Muscle of arm (tissue), 14 donors: ENCODE measurements at places on chromosomes 11 and 22. TPM values are rescaled to one million over a fixed set of nuclear protein-coding genes. Genes with fewer than 3 reads are reported as not detected.

The MOGAT2 gene
- polyA plus RNA-seq = not detected

The IL10RA gene
- polyA plus RNA-seq = 3.9 TPM

The MFRP gene
- polyA plus RNA-seq = not detected

The CEP57 gene
- polyA plus RNA-seq = 54.0 TPM

The MFNG gene
- 4.5 TPM for polyA plus RNA-seq

The SPDYC gene
- polyA plus RNA-seq = not detected

The INS gene
- not detected for polyA plus RNA-seq

The PANX3 gene
- 0.18 TPM for polyA plus RNA-seq

DNA sequence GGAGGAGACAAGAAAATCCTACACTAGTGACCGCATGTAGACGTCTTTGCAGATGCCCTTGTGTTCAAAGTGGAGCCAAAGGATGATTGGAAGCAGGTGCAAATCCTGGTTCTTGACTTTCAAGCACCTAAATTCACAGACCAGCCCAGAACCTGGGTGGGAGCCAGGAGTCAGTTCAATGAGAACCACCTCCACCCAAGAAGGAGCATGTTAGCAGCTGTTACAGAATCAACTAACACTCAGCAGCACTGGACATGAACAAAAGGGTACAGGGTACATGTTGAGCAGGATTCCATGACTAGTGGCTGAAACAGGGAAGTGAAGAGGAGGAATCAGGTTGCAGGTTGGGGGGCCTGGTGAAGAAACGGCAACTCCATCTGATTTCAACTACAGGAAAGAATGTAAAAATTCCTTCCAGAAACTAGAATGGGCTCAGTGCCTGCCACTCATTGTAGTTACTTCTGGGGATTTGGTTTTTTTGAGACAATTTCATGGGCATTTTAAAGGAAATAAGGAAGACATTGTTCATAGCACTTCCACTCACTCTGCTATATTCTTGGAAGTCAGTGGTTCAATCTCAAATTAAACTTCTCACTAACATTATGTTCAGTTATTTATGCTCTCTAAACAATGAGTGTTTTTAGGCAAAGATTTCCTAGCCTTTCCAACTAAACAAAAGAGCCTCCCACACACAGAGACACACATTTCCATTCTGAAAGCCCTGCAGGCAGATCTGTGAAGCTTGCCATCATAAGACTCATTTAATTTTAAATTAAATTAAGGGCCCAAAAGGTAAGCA is 173.3 kb downstream of the CADM1 start:
- DNase-seq = no peak

- no peak for DNase-seq
These were observed 56.7 kb upstream of the CHST1 start for GRCh38 chr11:45722144-45722543.

- DNase-seq = no peak
These were observed 238.4 kb downstream of the BRD1 start for GRCh38 chr22:49589301-49589700.

DNA sequence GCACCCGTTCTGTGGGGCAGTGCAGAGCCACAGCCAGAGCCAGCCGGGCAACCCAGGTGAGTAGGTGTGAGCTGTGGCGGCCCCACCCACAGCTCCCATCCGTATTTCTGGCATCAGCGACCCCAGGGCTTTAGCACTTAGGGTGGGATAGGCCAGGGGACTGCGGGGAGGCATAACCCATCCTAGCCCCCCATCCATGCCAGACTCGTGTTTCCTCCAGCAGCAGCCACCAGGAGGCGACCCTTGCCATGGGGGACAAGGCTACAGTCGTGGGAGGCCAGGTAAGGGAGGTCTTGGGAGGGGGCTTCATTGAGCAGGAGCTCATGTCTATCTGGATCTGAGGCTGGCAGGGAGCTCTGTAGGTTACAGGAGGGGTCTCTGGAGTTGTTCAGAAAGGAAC is 873 bp downstream of the OTOG start:
- no peak for DNase-seq

DNA sequence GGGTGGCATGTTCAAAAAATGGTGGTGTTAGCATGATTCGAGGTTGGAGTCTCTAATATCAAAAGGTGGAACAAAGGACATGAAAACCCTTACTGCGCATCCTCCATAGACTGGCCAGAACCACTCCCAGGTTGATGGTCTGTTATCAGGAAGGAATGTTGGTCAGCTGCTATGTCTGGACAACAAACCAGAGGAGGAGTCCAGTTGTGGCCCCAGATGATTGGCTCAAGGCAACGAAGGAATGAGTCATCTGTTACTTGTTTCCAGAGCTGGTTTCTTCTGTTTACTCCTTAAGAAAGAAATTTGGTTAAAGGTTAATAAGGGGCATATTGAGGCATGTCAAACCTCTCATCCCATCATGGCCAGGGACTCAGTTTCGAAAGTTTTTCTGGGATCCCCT is 56.8 kb upstream of the GRIA4 start:
- DNase-seq = no peak

DNA sequence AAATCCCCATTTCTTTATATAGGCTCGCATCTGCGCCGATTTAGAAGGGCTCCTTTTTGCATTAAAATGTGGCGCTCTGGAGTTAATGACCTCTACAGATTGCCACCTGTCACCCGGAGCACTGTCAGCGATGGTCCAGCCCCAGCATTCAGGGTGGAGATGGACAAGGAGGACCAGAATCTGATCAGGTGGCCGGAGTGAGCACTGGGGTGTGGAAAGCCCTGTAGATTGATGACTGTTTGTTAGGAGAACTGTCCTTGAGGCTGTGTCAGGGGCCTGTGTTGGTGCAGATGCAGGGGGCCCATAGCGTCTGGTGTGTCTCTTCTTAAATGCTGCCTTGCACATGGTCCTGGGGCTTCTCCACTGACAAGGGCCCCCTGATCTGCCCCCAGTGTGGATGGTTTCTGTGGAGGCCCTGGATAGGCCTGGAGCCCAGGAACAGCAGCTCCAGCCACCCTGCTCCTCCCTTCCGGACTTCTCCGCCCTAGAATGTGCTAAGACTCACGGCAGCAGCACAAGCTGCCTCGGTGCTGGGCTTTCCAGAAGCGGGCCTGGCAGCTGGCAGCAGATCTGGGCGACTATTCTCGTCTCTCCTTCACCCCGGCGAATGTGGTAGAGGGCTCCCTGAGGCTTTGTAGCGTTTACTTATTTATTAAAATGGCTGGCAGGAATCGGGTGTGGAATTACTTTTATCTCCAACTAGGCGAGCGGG is 1333.3 kb downstream of the BRD1 start:
- DNase-seq = no peak

- no peak for DNase-seq
These were observed 57.6 kb downstream of the KREMEN1 start for GRCh38 chr22:29130476-29130875.

DNA sequence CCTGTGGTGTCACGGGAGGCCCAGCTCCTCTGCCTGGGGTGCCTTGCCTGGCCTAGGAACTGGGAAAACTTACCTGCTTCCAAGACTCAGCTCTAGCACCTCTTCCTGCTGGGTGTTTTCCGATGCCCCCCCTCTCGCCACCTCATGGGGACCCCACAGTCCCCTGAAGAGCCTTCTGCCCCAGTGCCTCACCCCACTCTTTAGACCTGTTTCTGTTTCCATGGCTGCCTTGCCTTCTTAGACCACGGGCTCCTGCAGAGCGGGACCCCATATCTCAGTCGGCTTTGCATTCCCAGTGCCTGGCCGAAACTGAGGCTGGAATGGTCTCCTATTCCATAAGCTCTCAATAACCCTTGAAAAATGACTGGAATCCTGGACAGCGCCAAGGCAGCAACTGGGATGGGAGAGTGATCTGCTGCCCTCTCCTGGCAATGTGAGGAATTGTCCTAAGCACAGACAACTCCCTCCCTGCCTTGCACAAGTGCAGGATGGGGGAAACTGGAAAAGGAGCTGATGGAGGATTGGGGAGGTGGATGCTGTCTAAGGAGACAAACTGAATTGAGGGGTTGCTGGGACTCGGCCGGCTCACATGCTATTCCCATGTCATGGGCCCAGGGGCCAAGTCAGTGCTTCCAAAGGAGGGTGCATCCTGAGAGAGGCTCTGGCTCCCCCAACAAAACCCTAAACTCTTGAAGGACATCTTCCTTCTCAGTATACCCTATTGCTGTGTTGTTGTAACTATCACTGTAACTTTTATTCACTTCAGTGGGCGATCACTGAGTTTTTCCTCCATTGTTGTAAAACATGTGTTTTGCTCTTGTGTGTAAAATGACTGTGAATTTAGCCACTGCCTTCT is 26.6 kb upstream of the IL17RA start:
- peak; percentile 80 for DNase-seq

GRCh38 chr11:58671983-58672633 is 49.6 kb downstream of the CNTF start:
- no peak for DNase-seq

GRCh38 chr11:58592760-58593472 is 14.1 kb downstream of the ZFP91 start:
- DNase-seq = no peak

- no peak for DNase-seq
These were observed at the start of gene MS4A18 for GRCh38 chr11:60724420-60724819. Gene MS4A18 (plus strand): TSS chr11:60724720.

DNA sequence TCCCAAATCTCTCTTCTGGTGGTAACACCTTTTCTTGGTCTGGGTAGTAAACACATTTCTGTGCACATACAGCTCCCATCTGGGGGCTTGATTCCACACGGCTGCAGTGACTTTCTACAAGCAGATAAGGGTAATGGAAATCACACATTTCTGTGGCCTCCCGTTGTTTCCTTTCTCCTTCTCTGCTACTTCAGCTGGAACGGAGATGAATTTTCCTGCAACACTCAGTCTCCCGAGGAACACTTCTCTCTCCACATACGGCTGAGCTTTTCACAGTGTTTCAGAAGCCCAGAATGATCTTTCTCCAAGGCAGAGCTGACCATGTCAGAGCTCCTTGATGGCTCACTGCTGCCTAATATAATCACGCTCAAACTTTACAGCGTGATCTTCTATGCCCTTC is 364.3 kb upstream of the NARS2 start:
- no peak for DNase-seq

DNA sequence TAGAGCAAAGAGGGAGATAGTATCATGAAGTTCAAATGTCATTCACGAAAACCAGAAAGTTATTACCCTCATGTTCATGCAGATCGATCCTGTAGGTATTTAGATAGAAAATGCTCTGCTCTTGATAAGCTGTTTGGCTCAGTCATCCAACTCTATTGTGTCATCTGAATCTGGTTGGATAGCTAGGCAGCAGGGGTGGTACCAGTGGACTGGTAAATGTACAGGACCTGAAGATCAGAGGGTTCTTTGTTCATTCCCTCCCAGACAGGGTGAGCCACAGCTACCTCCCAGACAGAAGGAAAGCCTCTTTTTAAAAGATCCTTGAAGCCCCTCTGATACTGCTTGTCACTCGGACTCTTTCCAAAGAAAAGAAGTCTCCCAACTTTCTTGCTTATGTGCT is 29.8 kb upstream of the DRD2 start:
- no peak for DNase-seq

GRCh38 chr11:118714816-118715215 is 35.4 kb upstream of the TREH start:
- no peak for DNase-seq

DNA sequence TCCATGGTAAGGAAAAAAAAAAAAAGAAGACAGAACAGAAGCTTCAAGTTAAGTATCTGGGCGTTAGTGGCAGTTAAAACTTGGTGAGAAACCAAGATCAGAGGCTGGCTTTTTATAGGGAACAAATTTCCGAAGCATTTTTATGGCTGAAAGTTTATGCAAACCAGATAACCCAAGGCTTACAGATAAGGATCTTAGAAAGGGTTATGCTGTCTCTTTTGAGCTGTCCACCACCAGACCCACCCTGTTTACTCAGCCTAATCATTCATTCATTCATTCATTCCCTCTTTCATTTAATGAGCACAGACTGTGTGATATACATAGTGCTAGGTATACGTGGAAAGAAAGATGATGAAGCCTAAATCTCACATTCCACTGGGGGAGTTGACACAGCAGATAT is 89.5 kb downstream of the ME3 start:
- no peak for DNase-seq

DNA sequence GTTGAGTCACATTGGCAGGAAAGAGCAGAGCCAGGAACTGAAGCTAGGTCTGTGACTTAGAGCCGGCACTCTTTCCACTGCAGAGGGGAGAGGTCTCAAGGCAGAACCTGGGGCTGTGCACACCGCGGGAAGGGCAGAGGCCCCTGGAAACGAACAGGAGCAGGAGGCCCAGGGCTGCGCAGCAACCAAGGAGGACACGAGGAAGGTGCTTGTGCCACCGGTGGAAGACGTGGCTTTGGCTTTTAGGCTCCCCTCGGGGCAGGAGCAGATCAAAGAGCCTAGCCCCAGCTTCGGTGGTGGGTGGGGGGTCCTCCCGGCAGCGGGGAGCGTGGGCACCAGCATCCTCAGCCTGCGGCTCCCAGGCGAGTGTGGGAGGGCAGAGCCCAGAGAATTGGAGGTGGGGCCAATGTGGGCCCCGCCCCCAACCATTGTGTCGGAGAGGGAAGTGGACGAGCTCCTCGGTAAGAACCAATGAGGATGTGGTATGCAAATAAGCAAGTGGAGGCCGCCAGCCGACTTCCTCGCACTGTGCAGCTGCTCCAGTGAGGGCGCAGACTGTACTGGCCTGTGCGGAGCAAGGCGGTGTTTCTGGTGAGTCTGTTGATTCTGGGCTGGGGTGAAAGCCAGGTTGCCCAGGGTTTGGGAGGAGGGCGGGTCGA is at the start of gene CCDC116:
TSS of gene CCDC116 (plus strand) at position 524 of the 659 bp plus-strand sequence. CDS start 422 bp downstream, outside the sequence.
- DNase-seq = no peak

- DNase-seq = no peak
These were observed 249.0 kb downstream of the ST3GAL4 start for GRCh38 chr11:126604461-126604860.

DNA sequence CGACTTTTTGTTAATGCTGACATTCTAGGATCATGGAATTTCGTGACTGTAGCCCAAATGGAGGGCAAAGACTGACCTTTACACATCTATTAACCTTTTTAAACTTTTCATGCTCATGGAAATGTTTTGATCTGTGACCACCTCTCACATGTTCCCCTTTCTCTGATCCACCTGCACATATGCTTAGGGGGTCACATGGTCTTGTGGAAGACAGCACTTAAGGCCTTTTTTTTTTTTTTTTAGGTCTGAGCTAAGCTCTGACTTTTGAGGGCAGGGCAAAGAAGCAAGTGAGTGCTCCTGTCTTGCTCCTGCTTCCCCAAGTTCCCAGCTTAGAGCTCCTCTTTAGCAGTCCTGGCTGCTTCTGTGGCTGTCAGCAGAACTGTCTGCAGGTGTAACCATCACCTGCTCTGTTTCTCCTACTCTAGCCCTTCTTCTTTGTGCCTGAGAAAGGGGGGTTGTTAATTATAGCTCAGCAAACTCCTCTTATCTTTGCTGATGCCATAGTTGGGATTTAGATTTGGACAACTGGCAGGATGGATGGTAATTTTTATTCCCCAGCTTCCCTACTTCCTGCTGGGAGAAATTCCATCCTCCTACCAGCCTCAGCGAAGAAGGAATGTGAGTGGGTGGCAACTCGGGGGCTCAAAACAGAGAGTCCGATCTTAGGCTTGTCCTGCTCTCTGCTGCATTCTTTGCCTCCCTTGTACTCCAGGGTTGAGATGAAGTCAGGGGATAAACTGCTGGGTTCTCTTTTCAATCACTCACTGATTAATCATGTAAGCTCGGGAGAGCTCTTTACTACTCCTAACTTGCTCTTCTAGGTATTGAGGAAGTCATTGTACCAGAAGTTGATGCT is 64.4 kb downstream of the GRAMD1B start:
- no peak for DNase-seq
